B cell (primary cell): ENCODE measurements at places on chromosomes 11 and 22.

- no peak overlapping the region for H3K27ac ChIP-seq
- H3K27me3 ChIP-seq = no peaks in the 10 kb centered on the region
- H3K36me3 ChIP-seq = no peaks in the 10 kb centered on the region
- H3K4me1 ChIP-seq = no peaks in the 10 kb centered on the region
Observed at GRCh38 chr11:8028766-8029165, 41.6 kb downstream of the EIF3F start.

GRCh38 chr11:116640641-116641402, 132.0 kb downstream of the BUD13 start:
- H3K27me3 ChIP-seq = no peaks in the 10 kb centered on the region
- no peak overlapping the region for H3K27ac ChIP-seq
- DNase-seq = no peak
- no peaks in the 10 kb centered on the region for H3K4me1 ChIP-seq

DNA sequence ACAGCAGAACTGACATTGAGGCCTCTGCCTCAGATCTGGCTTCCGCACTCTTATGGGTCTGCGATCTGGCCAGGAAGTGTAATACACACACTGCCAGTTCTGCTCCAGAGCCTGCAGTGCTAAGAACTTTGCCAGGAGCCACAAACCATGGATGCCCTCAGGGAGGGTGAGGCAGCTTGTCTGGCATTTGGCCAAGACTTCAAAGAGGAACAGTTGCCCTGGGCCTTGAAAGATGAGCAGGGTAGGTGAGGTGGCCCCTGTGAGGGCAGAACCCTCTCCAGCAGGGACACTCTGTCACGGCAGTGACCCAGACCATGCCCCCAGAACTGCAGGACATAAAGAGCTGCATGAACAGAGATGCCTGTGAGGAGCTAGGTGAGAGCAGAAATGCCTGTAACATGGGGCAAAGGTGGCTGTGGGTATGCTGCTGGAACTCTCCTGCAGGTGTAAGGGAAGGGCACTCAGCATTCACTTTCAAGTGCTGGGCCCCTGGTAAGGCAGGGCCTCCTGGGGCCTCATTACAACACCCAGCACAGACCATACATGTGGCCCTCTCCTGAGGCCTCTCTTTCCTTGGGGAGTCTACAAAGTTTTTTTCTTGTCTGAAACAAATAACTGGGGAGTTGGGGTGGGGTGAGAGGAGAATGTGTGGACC, 47.3 kb downstream of the NEU3 start:
- H3K27ac ChIP-seq = no peak overlapping the region
- H3K36me3 ChIP-seq = no peaks in the 10 kb centered on the region
- H3K4me1 ChIP-seq = peaks cover 3% of the 10 kb centered on the region
- H3K27me3 ChIP-seq = no peaks in the 10 kb centered on the region
- no peak overlapping the region for H3K4me3 ChIP-seq

DNA sequence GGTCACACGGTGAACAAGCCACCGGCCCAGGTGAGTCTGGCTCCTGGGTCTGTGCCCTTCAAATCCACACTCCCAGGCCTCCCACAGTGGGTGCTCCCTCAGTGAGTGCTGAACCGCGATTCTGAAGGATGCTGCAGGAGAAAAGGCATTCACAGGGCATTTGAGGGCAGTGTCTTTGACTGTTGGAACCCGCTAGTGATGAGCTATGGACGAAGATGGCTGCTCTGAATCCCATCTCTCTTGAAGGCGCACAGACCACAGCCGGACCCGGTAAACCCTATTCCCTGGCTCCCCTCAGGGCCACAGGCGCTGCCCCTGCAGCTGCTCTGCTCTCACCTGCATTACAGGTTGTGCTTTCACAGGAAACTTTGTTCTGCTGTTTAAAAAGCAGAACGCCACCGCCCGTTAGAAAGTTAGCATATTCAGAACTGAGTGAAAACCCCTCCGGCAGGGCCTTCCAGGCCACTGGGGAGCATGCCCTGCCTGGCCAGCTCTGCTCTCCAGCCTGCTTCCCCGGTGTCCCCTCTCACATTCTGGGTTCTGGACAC, 3.2 kb downstream of the LRRC32 start:
- H3K36me3 ChIP-seq = no peaks in the 10 kb centered on the region
- no peak overlapping the region for H3K4me3 ChIP-seq
- DNase-seq = peak; percentile 58
- H3K27me3 ChIP-seq = no peaks in the 10 kb centered on the region
- H3K4me1 ChIP-seq = peaks cover 85% of the 10 kb centered on the region

GRCh38 chr22:24695060-24695459, 79.5 kb downstream of the PIWIL3 start:
- no peaks in the 10 kb centered on the region for H3K27me3 ChIP-seq
- H3K27ac ChIP-seq = no peak overlapping the region
- no peak for DNase-seq
- H3K4me3 ChIP-seq = no peak overlapping the region
- H3K4me1 ChIP-seq = no peaks in the 10 kb centered on the region

DNA sequence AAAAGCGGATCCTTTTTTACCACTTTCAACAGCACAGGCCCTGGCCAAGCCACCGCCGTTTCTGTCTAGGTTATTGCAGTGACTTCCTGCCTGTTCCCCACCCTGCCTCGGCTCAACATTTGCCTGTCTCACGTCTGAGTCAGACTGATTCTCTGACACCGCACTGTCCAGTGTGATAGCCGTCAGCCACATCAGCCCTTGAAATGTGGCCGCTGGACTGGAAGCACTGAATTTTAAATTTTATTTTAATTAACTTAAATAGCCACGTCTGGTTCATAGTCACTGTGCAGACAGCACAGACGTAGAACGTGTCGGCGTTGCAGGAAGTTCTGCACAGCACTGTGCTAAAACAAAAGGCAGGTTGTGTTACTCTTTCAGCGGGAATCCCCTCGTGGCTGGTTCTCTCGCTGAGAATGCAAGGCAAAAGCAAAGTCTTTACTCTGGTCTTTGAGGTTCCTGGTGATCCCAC, 56.3 kb upstream of the ADSL start:
- H3K4me1 ChIP-seq = no peaks in the 10 kb centered on the region
- peak overlapping the region; percentile 11 for H3K27ac ChIP-seq
- peak; percentile 39 for DNase-seq
- peaks cover 15% of the 10 kb centered on the region for H3K36me3 ChIP-seq
